ENCODE measurements at places on chromosomes 12 and 14.

GRCh38 chr14:39988939-39989338 lies 556.7 kb upstream of the FBXO33 start:
- no peak for DNase-seq

- DNase-seq = no peak
Measured at GRCh38 chr12:121278169-121279070, 18.1 kb downstream of the CAMKK2 start.

DNA sequence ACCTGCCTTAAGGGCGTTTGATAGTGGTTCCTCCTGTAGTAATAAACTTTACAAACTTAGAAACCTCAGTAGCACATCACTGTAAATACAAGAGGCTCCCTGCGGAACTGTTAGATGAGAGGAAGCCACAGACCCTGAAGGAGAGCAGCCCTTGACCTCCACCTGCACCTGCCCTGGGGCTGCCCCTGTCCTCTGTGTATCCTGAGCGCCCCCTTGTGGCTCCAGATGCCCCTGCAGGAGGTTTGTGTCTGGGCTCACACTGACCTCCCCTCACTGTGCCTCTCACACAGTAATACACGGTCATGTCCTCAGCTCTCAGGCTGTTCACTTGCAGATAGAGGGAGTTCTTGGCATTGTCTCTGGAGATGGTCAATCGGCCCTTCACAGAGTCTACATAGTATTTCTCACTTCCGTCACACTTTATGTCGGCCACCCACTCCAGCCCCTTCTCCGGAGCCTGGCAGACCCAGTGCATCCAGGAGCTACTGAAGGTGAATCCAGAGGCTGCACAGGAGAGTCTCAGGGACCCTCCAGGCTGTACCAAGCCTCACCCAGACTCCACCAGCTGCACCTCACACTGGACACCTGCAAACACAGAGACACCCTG lies 1059.8 kb downstream of the TMEM121 start:
- peak; percentile 44 for DNase-seq

GRCh38 chr14:103318750-103319419 lies 15.2 kb upstream of the EIF5 start:
- no peak for DNase-seq

- no peak for DNase-seq
Measured at GRCh38 chr12:84641940-84642545, 270.6 kb downstream of the SLC6A15 start.

- peak; percentile 7 for DNase-seq
Measured at GRCh38 chr14:54175298-54175942, 218.8 kb upstream of the BMP4 start.

GRCh38 chr12:93943780-93944179 lies 204.6 kb upstream of the PLXNC1 start:
- no peak for DNase-seq

GRCh38 chr12:124754491-124754890 lies 109.2 kb downstream of the SCARB1 start:
- no peak for DNase-seq

DNA sequence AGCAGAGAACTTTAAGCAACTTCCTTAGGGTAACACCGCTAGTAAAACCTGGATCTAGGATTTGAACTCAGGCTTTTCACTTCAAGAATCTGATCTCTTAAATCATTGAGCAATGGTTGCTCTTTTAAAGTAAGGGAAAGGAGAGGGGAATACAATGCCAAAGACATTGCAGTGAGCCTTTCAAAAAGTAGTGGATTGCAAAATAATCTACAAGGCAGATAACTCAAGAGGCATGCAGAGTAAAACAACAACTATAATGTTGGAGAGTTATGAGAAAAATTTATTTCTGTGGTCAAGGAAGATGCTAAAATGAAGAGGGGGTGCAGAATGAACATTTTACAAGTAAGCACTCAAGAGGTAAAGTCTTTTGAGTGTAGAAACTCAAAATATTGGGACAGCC lies 432.6 kb downstream of the C12orf50 start:
- no peak for DNase-seq

DNA sequence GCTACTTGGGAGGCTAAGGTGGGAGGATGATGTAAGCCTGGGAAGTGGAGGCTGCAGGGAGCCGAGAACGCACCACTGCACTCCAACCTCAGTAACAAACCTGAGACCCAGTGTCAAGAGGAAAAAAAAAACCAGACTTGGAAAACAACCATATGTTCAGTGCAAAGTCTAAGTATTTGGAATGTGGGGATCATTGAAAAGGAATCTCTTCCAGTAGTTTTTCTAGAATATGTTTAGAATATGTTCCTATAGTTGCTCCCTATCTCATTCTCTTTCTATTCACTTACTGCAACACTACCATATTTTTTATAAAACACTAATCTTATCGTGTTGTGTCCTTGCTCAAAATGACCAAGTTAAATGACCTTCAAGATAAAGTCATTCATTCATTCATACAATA lies 423.5 kb upstream of the SOX5 start:
- DNase-seq = no peak

GRCh38 chr12:65511134-65511834 lies 232.8 kb downstream of the MSRB3 start:
- DNase-seq = no peak

- no peak for DNase-seq
Measured at GRCh38 chr14:60002819-60003492, 83.0 kb downstream of the LRRC9 start.

- DNase-seq = no peak
Measured at GRCh38 chr14:90381999-90382451, 14.8 kb upstream of the CALM1 start.

DNA sequence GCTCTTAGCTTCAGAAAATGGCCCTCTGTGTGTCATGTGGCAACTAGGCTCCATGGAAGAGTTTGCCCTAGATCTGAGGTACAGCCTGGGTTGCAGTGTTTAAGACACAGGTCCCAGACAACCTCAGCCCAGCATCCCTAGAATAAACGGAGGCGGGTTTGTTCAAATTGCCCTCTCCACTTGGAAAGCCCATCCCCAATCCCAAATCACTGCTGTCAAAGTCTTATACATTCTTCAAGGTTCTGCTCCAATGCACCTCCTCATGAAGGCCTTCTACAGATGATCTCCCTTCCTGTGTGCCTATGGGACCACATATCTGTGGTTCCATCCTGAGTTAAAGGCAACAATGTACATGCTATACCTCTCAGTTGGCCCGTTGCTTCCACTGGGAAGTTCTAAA lies 289.8 kb downstream of the DPF3 start:
- DNase-seq = no peak

DNA sequence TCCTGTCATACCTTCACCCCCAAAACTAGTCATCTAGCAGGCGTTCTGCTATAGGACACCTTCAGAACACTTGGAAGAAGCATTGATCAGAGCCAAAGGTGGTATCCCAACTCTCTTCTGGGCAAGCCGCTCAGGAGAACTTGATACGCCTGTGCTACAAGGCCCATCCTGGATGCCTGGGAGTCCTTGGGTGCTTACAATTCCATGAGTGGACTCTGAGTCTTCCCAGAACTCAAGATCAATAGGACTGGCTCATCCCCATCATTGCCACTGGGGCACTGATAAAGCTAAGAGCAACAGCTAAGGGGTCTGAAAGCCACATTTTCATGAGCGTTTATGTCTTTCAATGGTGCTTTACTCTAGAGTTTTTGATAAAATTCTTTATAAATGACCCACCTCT lies 1.9 kb downstream of the SPTB start:
- DNase-seq = no peak

DNA sequence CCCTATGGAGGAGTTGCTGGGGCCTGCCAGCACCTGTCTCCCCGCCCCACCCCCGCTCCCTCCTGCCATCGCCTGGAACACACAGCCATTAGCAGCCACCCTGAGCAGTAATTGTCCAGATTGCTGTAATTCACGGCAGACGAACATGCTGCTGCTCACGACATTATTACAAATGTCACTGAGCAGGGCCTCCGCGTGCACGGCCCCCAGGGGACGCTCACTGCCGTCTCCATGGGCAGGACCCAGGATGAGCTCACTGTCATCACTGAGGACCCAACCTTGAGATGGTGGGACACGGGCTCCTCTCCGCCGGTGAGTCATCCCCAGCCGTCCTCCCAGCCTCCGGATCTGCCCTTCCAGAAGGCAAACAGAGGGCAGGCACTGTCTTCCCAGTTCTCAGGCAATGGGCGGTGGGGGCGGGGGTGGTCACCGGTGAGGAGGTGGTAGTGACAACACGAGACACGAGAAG lies 100.4 kb downstream of the RFLNA start:
- no peak for DNase-seq

GRCh38 chr12:1776170-1776921 lies 44.0 kb upstream of the LRTM2 start:
- no peak for DNase-seq

DNA sequence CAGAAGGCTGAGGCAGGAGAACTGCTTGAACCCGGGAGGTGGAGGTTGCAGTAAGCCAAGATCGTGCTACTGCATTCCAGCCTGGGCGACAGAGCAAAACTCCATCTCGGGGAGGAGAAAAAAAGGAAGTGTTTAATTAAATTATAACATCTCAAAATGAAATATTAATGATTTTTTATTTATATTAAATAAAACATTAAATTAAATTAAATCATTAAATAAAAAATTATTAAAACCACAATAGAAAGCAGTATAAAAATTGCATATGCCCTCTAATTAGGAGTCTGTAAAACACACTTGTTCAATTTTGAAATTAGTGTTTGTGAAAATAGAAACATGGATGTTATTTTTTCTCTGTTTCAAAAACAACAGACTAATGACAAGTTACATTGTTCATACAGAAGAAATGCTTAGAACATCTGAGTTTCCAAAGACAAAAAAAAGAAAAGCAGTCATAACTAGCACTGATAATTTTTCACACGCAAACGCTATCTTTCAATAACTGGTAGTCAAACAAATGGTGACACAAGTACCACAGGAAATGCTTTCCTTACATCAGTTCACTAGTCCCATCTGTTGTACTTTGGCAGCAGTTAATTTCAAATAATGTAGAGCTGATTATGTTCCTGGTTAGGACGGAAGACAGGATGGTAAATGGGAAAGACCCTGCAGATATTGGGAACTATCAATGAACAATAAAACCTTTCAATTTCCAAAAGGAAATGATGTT lies 54.9 kb downstream of the HECTD4 start:
- DNase-seq = no peak

GRCh38 chr14:66069830-66070541 lies 416.2 kb upstream of the CCDC196 start:
- DNase-seq = no peak

GRCh38 chr12:52198454-52199215 lies 6.8 kb upstream of the KRT80 start:
- no peak for DNase-seq

Measured in GM12892 (cell line).